ENCODE measurements at places on chromosomes 7 and 10.

GRCh38 chr7:1823376-1824150 is 153.5 kb downstream of the ELFN1 start:
- peak; percentile 29 for DNase-seq

DNA sequence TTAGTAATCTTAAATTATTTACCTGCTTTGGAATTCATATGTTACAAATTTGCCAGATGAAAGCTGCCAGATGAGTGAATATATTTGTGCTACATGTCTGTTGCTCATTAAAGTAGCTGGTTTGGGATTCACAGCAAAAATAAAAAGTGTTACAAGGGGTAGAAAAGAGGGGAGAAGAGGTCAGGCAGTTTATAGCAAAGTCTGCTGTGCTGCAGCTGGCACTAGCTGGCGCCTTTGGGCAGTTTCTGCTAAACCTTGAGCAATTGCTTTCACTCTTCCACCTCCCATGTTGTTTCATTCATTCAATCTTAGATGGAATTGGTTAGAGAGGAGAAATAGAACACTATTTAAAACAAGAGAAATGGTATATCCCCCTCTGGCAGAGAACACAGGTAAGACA is 404.1 kb upstream of the LRGUK start:
- DNase-seq = no peak

GRCh38 chr10:77456414-77456813 is 181.2 kb downstream of the KCNMA1 start:
- DNase-seq = peak; percentile 55

DNA sequence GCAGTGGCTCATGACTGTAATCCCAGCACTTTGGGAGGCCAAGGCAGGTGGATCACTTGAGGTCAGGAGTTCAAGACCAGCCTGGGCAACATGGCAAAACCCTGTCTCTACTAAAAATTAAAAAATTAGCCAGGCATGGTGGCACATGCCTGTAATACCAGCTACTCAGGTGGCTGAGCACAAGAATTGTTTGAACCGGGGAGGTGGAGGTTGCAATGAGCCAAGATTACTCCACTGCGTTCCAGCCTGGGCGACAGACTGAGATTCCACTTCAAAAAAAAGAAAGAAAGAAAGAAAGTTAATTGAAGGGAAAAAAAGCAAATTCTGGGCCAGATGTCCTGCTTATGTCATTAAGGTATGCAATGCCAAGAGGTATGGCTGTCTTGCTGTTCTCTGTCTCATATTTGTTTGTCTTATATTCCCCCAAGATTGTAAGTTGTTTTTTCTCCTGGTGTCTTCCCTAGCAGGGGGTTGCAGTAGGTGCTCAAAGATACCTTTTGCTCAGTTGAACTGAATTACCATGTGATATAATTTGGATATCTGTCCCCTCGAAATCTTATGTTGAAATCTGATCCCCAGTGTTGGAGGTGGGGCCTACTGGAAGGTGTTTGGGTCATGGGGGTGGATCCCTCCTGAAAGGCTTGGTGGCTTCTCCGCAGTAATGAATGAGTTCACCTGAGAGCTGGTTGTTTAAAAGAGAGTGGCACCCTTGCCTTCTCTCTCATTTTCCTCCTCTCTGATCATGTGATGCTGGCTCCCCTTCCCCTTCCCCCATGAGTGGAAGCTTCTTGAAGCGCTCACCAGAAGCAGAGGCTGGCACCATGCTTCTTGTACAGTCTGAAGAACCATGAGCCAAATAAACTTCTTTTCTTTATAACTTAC is 60.9 kb downstream of the MYOF start:
- no peak for DNase-seq

DNA sequence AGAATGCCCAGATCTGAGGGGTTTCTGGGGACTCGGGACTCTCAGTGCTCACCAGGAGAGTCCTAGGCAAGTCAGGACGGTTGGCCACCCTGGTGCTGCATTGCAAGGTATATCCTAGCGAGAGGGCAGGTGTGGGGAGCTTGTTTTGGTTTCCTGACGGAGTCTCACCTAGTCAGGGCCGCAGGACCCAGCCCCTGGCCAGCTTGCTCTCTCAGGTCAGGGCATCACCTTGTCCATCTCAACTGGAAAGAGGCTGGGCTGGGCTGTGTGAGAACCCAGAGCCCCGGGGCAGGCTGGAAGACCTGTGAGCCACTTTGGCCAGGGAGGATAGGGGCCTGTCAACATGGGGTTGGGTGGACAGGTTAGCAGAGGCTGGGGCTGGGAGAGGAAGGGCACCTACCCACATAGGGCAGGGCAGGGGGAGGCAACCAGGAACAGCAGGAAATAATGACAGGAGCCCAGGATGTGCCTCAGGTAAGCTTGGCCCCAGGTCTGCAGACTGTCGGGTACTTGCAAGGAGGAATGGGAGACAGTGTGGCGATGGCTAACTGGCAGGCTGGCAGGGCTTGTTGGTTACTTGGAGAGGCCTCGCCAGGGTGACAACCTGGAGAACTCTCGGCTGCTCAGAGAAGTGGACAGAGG is 31.5 kb downstream of the DNAJB12 start:
- no peak for DNase-seq

- no peak for DNase-seq
Measured at GRCh38 chr7:36202398-36202797, 49.3 kb downstream of the EEPD1 start.

GRCh38 chr7:11810043-11810625 is 21.9 kb downstream of the THSD7A start:
- no peak for DNase-seq

- DNase-seq = no peak
Measured at GRCh38 chr10:13857451-13857850, 270.7 kb downstream of the PRPF18 start.

DNA sequence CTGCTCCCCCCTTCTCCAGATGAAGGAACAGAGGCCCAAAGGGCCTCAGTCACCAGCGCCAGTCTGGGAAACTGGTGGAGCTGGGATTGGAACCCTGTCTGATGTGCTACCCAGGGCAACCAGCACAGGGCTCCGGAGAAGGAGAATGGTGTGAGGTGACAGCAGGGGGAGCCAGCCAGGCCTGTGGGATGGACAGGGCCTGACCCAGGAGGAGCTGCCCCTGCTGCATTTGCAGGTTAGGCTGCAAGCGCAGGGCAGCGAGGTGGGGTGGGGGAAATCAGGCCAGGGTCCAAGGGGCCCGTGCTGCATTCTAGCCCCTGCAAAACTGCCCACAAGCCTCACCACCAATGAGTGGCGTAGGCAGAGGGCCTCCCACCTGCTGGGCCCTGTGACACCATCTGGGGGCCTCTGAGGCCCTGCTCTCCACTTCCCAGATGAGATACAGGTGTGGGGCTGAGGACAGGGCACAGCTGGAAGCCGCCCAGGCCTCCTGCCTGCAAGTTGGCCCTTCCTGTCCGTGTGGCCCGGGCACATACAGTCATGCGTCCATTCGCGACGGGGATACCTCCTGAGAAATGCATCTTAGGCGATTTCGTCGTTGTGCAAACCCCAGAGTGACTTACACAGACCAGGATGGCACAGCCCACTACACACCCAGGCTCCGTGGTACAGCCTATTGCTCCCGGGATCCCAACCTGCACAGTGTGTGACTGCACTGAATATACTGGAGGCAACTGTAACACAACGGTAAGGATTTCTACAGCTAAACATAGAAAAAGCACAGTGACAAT is 45.3 kb downstream of the RASGEF1A start:
- DNase-seq = peak; percentile 25

DNA sequence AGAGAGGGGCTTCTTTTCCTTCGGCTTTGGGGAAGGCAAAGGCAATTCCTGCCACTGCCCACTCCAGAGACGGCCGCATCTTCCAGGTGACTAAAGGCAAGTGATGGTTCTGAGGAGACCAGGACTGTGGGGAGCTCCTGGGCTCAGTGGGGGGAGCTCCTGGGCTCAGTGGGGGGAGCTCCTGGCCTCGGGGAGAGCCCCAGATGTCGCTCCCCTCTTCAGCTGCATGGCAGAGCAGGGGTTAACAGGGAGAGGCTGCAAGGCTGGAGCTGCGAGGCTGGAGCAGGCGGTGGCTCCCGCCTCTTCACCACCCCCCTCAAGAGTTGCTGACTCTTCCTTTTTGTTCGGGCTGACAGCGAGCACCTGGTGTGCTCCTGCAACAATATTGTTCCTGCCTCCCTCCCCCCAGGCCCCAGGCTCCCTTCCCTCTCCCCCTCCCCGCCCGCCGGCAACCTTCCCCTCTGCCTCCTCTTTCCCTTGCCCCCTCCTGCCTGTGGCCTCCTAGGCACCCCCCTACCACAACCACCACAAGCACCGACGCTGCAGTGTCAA is 56.3 kb upstream of the LBX1 start:
- no peak for DNase-seq

DNA sequence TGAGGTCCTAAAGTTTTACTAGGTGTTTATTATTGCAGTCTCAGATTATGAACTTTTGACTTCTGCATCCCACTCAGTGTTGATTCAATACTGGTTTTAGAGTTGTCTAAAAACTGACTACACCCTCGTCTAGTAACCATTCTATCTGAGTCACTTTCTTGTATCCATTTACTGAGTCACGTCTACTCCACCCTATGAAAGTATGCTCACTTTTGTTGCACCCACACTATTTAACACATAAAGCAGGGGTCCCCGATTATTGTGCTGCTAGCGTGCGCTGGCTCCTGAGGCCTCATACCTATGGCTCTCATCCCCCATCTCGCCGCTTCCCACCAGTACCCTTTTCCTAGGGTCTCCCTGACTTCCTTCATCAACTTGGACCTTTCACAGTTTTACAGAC is 2.0 kb downstream of the SAMD9 start:
- DNase-seq = peak; percentile 31

GRCh38 chr7:147765301-147765700 is 825.3 kb upstream of the C7orf33 start:
- no peak for DNase-seq

DNA sequence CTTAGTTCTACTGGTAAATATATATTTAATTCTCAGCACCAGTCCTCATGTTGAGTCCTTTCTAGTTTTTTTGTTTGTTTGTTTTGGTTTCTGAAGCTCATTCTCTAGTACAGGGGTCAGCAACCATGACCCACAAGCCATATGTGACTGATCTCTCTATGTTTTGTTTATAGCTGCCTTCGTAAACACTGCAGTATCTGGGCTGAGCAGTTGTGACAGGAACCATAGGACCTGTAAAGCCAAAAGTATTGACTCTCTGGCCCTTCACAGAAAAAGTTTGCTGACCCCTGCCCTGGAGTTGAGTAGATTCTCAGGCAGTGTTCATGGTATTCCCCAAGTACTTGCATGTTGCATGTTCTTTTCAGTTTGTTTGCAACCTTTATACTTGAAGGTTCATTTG is 20.8 kb downstream of the NET1 start:
- DNase-seq = no peak
